ENCODE measurements at places on chromosomes 11 and 22.

DNA sequence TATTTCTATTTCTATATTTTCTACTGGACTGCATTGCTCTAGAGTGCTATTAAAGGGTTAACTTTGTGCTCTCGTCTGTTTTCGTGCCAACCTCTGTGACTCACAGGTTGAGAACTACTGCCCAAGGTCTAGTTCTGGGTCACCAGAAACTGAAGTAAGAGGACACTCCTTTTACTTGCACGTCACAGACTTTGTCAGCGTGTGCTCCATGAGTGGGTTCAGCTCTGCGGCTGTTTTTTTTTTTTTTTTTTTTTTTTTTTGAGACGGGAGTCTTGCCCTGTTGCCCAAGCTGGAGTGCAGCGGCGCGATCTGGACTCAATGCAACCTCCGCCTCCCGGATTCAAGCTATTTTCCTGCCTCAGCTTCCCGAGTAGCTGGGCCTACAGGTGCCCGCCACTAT lies 49.8 kb downstream of the CLMP start:
- no peak for DNase-seq

DNA sequence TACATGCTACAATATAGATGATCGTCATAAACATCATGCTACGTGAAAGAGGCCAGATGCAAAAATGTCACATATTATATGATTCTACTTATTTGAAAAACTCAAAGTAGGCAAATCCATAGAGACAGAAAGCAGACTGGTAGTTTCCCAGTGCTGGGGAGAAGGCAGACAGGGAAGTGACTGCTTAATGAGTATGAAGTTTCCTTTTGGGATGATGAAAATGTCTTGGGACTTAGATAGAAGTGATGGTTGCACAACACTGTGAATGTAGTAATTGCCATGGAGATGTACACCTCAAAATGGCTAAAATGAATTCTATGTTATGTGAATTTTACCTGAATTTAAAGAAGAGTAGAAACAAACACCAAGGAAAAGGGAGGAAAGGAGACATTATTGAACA lies 45.2 kb upstream of the EHF start:
- DNase-seq: no peak

GRCh38 chr22:19717691-19718455 lies 3.6 kb downstream of the SEPTIN5 start:
- no peak for DNase-seq

DNA sequence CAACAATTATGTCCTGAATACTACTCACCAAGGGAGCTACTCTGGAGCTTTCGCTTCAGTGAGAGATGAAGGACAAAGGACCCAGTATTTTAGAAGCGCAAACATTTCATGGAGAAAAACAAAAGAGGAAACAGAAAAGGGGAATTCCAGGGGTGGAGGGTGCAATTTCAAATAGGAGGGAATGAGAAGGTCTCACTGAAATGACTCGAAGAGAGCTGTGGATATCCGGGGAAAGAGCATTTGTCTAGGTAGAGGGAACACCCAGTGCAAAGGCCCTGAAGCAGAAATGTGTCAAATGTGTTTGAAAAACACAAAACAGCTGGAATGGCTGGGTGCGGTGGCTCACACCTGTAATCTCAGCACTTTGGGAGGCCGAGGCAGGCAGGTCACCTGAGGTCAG lies 2.4 kb downstream of the RPS19BP1 start:
- no peak for DNase-seq

DNA sequence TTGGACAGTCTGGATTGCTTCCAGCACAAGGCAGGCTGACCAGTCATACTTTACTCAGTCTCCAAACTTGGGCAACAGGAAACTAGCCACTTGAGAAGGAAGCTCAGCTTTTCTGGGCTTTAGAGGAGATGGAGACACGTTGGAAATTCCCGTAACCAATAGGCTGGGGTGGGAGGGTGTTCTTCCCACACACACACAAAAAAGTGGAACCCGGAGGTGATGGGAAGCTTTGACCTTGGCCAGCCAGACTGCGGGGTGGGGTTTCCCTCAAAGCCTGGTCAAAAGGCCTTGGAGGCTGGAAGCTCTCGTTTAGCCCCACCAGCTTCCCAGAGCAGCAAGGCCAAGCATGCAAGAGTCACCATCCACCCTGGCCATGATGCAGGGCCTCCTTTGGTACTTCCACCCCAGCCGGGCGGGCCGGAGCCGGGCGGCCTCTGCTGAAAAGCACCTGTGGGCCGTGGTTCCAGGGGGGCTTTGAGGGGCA lies 126.2 kb downstream of the BCR start:
- no peak for DNase-seq

- DNase-seq: no peak
These were observed 123.3 kb downstream of the APIP start for GRCh38 chr11:34792814-34793258.

DNA sequence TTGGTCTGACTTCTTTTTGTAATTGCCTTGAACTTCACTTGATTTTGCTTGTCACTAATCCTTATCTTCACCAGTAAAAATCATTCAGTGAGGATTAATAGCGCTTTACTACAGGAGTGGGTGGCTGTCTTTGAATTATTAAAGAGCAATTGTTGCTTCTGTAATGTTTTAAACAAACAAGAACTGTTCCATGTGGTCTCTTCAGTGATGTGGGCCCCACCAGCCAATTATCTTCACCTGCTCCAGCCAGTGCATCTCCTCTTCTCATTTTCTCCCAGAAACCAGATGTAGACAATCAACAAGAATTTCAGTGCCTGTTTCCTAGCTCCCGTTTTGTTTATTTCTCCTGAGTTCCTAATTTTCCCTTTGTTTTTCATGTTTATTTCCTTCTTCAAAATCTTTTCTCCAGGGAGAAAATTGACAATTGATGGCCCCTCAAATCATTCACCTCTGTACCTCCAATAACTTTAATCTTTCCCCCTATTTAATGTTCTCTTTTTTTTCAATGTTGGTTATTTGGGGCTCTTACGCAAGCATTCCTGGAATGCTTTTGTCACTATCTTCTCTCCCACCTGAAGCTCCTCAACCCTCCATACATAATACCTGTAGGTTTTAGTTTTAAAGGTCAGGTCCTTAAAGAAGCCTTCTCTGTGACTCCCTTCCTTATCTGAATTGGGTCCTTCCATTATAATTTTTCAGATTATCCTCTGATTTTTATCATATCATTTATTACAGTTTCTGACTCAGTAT lies 115.1 kb downstream of the ARFGAP2 start:
- DNase-seq: no peak

- no peak for DNase-seq
These were observed 12.4 kb downstream of the MAJIN start for GRCh38 chr11:64959498-64959897.

DNA sequence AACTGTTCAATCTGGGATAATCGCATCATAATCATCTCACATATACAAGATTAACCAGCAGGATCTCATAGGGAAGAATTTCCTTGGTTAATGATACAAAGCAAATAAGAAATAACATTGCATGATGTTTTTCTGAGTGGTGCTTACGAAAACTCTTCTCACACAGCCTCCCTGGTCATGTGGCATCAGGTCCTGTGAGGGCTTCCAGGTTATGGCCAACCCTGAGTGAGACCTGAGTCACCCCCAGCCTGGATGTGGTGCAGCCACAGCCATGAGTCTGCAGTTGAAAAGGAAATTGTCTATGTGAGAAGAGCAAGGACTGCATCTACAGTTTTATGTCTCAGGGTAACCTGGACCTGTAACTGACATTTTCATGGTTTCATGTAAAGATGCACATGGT lies 90.5 kb upstream of the XKR3 start:
- DNase-seq: no peak

DNA sequence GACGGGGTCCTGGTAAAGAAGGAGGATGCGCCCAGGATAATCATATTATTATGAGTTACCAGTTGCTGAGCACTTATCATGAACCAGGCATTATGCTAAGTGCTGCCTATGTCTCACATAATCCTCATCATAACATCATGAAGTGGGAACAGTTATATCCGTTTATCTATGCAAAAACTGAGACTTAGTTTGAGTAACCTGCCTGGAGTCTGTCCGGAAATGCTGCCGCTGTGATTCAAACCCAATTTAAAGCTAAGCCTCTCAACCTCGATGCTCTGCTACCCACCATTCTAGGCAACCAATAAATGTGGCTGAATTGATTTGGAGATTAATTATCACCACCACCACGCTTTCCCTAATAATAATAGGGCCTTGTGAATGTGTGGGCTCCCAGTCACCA lies 111.5 kb upstream of the CLMP start:
- no peak for DNase-seq

GRCh38 chr22:45925811-45926351 lies 51.1 kb downstream of the WNT7B start:
- no peak for DNase-seq

DNA sequence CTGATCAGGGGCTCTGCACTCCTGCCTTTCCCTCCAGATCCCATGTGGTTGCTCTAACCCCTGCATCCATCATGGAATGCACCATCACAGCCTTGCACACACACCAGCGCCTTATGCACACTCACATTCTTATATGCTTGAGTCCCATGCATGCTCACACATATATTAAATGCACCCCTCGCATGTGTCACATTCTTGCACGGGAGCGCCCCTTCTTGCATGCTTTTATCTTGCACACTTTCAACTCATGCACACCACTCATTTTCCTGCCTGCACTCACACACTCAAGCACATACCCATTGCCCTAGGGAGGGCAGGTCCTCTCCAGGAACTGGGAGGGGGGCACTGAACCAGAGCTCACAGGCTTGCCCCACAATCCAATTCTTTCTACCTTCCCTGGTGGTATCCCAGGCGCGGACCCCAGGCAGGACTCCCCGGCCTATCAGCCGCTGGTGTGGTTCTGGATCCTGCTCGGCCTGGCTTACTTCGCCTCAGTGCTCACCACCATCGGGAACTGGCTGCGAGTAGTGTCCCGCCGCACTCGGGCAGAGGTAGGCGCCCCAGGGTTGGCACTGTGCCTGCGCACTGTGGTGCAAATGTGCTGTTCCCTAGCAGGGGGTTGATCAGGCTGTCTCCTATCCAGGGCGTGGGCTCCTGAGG lies 2.3 kb upstream of the CATSPERZ start:
- no peak for DNase-seq

DNA sequence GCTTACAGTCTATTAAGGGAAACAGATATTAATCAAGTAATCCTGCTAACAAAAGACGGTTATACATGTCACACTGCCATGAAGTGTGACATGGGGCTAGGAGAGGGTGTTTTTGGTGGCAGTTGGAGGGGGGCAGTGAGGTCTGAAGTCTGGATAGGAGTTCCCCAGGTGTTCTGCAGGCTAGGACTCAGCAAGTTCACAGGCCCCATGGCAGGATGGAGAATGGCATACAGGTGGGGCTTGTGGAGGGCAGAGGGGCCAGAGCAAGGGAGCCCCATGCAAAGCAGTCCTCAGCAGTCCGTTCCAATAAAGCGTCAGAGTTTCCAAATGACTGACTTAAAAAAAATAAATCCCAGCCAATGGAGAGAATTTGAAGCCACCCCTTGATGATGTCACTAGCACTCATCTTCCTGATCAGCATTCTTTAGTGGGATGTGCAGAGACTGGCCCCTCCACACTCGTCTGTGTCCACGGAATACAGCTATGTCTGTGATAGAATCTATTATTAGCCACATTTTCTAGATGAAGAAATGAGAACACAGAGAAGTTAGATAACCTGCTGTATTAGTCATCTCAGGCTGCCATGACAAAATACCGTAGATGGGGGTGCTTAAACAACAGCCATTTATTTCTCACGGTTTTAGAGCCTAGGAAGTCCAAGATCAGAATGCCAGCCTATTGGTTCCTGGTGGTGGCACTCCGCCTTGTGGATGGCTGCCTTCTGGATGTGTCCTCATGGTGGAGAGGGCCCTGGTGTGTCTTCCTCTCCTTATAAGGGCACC lies 32.6 kb downstream of the PRDM11 start:
- no peak for DNase-seq

- no peak for DNase-seq
These were observed 32.9 kb downstream of the PPME1 start for GRCh38 chr11:74203966-74204365.

DNA sequence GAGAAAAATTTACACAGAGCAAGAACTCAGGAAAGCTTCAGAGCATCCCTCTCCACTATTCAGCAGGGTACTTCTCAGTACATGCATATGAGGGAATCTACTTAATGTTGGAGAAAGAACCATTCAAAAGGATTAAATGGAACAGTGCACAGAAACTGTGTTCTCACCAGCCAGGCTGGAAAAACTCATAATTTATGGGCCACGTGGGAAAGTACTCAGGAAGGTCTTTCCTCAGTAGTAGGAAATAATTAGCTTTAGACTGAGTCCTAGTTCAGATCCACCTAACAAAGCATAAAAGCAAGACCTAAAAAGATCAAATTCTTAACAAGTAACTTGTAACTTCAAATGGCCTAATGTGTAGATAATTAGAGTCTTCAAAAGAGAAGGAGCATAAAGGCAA lies 134.0 kb downstream of the FAM76B start:
- no peak for DNase-seq

GRCh38 chr11:103043826-103044678 lies 47.9 kb downstream of the DCUN1D5 start:
- DNase-seq: no peak

- no peak for DNase-seq
These were observed 23.3 kb downstream of the ARL14EP start for GRCh38 chr11:30346068-30346688.

Data from GM12864 (cell line).